T-cell (primary cell): ENCODE measurements at places on chromosomes 1 and 21.

- DNase-seq = no peak
These were observed 39.8 kb upstream of the RAB4A start for GRCh38 chr1:229230893-229231753.

- DNase-seq = no peak
These were observed 198.5 kb downstream of the SMYD3 start for GRCh38 chr1:246308533-246309075.

GRCh38 chr1:82565146-82565545, 764.4 kb downstream of the ADGRL2 start:
- no peak for DNase-seq

GRCh38 chr1:10787286-10787685, 9.2 kb downstream of the CASZ1 start:
- DNase-seq = no peak

GRCh38 chr1:219330669-219331068, 157.0 kb downstream of the LYPLAL1 start:
- no peak for DNase-seq

DNA sequence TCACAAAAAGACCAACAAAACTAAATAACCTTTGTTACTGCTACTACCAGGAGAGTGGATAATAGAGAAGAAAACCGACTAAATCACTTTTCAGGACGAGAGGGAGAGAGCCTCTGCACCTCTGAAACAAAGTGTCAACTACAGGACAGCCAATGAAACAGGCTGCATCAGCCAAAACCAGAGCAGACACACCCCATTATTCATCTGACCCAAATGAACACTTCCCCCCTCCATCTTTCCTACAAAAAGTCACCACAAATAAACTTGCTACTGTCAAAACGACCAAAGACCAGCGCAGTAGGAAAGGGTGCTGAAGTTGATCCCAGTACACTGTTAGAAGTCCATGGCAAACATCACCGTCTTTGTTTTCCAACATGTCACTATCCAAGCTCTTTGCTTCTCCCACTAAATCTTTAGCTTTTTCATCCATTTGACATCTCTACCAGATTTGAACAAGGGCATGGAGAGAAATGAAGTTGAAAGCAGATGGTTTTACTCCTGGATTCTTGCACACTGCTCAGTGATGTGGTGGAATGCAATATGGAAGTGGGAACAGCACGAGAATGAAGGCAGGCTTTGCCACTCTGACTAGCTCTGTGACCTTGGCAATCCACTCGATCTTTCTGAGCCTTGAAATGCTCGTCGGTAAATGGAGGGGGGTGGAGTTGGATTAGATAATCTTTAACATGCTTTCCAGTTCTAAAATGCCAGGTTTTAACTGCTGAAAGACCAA, 20.5 kb downstream of the DSTYK start:
- no peak for DNase-seq

- DNase-seq = no peak
These were observed 49.7 kb upstream of the GFI1 start for GRCh38 chr1:92536211-92536979.

- DNase-seq = no peak
These were observed 50.3 kb upstream of the DPH5 start for GRCh38 chr1:101075926-101076325.
